ENCODE measurements at places on chromosomes 4 and X.

- DNase-seq: no peak
Observed at GRCh38 chr4:110130576-110131358, 67.6 kb downstream of the ELOVL6 start.

DNA sequence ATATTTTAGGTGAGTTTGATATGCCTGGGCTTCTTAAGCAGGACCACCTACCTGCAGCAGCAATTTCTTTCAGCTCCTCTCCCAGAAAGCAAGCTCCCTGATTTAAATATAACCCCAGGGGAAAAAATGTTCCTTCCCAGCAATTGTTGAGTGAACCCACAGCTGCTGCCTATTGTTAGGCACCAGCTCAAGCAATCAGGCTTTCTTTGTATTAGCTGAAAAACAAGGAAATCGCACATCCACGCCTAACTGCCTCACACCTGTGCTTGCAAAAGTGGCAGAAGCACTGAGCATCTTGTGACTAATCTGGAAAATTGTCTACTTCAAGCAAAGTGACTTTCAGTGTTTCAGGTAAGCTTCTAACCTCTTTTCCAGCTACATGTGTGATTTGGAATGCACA, 432.2 kb downstream of the SMARCA1 start:
- DNase-seq: no peak

DNA sequence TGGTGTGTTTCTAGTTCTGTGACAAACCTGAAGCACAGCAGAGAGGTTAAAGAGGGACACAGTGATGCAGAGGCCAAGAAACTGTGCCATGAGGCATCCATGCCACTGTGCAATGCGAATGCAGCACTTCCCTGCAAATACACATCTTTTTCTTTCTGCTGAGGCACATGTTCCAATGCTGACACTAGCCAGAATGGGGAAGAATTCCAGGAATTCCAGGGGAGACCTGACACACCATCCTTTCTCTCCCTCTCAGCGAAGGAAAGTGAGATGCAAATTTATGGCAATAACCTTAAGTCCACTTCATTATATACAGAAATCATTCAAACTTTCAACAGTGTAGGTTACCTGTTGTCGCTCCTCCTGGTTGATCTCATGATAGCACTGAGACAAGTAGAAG, 204.8 kb downstream of the LDB2 start:
- no peak for DNase-seq

GRCh38 chrX:103919270-103919637, 43.2 kb upstream of the TMSB15B start:
- peak; percentile 54 for DNase-seq

DNA sequence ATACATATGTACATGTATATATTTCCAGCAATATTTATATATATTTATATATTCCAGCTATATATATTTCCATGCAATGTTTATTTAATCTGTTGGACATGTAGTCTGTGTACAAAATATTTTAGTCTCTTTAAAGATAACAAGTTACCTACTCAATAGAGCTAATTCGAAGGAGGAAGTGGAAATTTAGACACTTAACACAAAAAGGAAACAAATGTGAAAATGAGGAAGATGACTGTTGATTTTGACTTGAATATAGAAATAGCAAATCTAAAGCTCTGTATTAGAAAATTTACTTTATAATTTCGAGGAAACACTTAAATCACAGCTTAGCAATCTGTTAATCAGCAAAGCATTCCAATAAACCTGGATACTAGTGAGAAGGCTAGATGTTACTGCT, 1064.4 kb downstream of the PCDH7 start:
- DNase-seq: no peak

DNA sequence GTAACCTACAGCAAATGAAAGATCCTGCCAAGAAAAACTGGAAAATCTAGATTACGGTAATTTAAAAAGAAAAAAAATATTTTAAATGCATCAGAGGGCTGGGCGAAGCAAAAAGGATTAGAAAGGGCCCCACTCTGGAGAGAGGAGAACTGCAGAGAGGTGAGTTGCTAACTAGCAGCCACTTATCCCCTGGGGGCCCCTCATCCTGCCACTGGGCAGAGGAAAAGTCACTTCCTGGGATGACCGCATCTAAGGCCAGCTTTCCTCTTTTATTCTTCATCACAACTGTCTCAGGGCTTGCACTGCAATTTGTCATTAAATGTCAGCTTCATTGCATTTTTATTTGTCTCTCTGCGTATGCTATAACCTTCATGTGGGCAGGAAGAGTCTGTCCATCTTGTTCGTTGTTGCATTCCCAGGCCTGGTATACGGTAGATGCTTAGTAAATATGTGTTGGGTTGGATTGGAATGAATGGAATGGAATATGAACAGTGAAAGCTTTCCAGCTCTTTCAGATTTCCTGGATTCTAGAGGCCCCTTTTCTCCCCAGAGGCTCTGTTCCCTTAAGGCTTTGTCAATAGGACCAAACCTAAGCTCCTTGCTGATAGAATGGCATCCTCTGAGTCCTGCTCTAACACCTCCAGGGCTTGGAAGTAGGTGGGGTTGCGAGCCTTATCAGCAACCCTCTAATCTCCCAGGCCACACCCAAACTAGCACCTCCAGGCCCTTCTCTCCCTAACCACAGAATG, 58.9 kb downstream of the TLR10 start:
- no peak for DNase-seq

DNA sequence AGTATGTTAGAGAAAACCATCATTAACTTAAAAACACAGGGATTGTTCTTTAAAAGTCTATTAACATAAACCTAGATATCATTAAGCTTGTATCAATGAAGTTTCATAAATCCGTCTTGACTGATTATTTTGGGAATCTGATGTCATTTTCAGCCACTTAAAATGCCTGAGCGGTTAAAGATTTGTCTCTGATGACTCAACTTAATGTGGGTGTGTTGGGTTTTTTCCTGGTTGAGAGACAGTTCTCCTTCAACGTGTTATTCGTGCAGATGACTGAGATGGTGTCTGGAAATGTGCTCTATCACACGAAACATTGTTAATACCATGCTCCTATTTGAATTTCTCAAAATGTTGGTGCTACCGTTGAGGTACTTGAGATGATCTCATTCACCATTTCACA, 227.3 kb upstream of the TENM3 start:
- peak; percentile 13 for DNase-seq

DNA sequence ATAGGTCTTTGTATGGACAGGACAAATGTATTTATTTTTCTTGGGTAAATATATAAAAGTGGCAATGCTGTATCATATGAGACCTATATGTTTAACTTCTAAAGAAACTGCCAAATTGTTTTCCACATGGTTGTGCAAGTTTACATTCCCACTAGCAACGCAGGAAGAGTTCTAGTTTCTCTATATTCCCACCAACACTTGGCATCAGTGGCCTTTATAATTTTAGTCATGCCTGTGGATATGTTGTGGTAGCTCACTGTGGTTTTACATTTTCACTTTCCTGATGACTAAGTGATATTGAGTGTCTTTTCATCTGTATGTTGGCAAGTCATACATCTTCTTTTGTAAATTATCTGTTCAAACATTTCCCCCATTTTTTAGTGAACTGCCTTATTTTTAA, 126.0 kb downstream of the EMCN start:
- DNase-seq: peak; percentile 64

GRCh38 chr4:23874536-23874901, 15.3 kb downstream of the PPARGC1A start:
- no peak for DNase-seq

Measured in H4 (cell line).